ENCODE measurements at places on chromosomes 4 and X.

DNA sequence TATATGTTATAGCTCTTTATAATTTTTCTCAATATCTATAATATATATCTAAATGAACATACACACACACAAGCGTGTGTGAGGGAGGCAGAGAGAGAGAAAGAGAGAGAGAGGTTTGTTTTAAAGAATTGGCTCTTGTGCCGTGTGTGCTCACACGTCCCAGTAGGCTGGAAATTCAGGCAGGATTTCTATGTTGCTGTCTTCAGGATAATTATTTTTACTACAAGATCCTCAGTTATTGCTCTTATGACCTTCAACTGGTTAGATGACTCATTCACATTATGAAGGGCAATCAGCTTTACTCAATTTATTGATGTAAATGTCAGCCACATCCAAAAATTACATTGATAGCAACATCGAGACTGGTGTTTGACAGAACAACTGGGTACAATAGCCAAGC lies 1520.7 kb upstream of the PCDH7 start:
- no peak for DNase-seq

GRCh38 chr4:34850421-34850820 lies 1393.9 kb downstream of the ARAP2 start:
- no peak for DNase-seq

GRCh38 chrX:40543661-40544328 lies 37.0 kb upstream of the ATP6AP2 start:
- no peak for DNase-seq

- DNase-seq = no peak
Measured at GRCh38 chr4:151417164-151417571, 8.2 kb downstream of the FHIP1A start.

GRCh38 chr4:57308301-57308700 lies 198.1 kb upstream of the IGFBP7 start:
- no peak for DNase-seq

DNA sequence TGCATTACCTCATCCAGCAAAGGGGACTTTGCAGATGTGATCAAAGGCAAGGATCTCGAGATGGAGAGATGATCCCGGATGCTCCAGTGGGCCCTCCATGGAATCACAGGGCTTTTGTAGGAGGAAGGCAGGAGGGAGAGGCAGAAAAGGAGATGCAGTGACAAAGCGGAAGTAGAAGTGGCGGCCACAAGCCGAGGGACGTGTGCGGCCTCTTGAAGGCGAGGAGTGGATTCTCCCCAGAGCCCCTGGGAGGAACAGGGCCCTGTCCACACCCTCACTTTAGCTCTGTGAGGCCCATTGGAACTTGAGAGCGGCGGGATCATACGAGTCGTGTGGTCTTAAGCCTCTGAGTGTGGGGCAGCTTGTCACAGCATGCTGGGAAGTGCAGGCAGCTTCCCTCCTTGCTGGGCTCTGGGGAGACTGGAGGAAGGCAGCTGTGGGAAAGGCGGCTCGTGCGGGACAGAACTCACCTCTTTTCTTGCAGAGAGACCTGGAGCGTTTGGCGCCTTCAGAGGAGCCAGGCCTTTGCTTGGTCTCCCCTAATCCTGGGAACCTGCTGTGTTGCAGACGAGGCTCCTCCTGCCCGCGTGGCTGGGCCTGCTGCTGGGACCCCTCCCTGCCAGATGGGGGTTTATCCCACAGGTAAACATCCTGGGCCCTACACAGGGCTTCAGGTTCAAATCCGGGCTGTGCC lies 10.2 kb downstream of the SH3TC1 start:
- DNase-seq = no peak
